ENCODE measurements at places on chromosomes 6 and 20. TPM values are rescaled to one million over a fixed set of nuclear protein-coding genes. Genes with fewer than 3 reads are reported as not detected.

GRCh38 chr6:125950293-125950692 lies 6.3 kb upstream of the HINT3 start:
- no peak for DNase-seq

The GTSF1L gene
- not detected for polyA plus RNA-seq

- no peak for DNase-seq
Measured at GRCh38 chr6:144087789-144088426, 7.5 kb downstream of the SF3B5 start.

The ECI2 gene
- polyA plus RNA-seq, result 42.6 TPM

The PI3 gene
- not detected for polyA plus RNA-seq

DNA sequence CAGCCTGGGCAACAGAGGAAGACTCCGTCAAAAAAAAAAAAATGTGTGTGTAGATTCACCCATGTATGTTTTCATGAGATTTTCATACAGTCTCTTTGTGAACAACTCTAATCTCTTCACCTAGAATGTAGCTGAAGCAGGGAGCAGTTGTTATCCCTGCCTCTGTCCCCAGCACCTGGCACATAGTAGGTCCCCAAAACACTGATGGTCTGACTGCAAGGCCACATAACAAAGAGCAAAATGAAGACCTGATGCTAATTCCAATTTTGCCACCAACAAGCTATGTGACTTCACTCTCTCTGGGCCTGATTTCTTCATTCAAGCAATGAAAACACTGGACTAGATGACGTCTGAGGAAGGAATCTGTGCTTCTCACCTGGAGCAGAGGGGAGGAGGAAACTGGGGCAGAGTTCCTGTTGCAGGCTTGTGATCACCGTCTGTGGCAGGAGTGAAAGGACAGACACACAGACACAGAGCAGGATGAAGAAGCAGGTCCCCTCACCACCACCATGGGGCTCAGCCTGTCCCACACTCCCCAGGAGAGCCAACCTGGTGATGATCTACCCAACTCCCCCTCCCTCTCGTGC lies 4.6 kb downstream of the SLC44A4 start:
- DNase-seq, result no peak

The SRMS gene
- not detected for polyA plus RNA-seq

- DNase-seq, result peak; percentile 69
Measured at GRCh38 chr6:126631363-126631762, 291.4 kb downstream of the CENPW start.

Measured in muscle of arm (tissue), 14 donors.